ENCODE measurements at places on chromosomes 5 and 9. TPM values are rescaled to one million over a fixed set of nuclear protein-coding genes. Genes with fewer than 3 reads are reported as not detected.

Gene PCDHGA2
- 0.69 TPM for total RNA-seq

Gene FNBP1
- 54.1 TPM for total RNA-seq

GRCh38 chr5:31106691-31107090 lies 86.8 kb upstream of the CDH6 start:
- no peak overlapping the region for H3K27ac ChIP-seq
- H3K36me3 ChIP-seq = no peaks in the 10 kb centered on the region
- no peaks in the 10 kb centered on the region for H3K27me3 ChIP-seq
- no peak for DNase-seq
- no peak overlapping the region for H3K4me3 ChIP-seq
- H3K4me1 ChIP-seq = peaks cover 28% of the 10 kb centered on the region

- no peak for DNase-seq
- H3K4me3 ChIP-seq = no peak overlapping the region
- H3K4me1 ChIP-seq = no peaks in the 10 kb centered on the region
Observed at GRCh38 chr9:24502206-24502937, 43.3 kb downstream of the IZUMO3 start.

GRCh38 chr9:36101916-36102741 lies 34.4 kb upstream of the GLIPR2 start:
- no peaks in the 10 kb centered on the region for H3K27me3 ChIP-seq
- peaks cover 9% of the 10 kb centered on the region for H3K4me1 ChIP-seq
- H3K27ac ChIP-seq = no peak overlapping the region
- H3K36me3 ChIP-seq = peaks cover 11% of the 10 kb centered on the region
